ENCODE measurements at places on chromosomes 6 and 20.

DNA sequence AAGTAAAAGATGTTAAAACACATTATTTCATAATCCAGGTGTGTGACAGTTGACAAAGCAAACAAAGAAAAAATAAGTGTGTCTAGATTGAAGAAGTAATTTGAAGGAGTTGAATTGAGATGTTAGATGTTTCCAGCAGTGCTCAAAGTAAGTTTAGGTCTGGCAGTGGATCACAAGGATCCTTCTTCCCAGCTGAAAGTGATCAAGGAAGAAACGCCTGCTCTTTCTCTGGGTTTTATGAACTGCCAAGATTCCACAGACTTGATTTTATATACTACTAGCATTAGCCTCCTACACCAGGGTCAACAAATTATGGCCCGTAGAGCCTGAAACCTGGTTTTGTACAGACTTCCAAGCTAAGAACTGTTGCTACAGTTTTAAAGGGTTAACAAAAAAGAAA lies 30.3 kb downstream of the STX7 start:
- no peak for DNase-seq

- no peak for DNase-seq
Measured at GRCh38 chr6:40148882-40149573, 214.8 kb upstream of the MOCS1 start.

- DNase-seq, result no peak
Measured at GRCh38 chr6:70281923-70282311, 21.0 kb downstream of the COL9A1 start.

DNA sequence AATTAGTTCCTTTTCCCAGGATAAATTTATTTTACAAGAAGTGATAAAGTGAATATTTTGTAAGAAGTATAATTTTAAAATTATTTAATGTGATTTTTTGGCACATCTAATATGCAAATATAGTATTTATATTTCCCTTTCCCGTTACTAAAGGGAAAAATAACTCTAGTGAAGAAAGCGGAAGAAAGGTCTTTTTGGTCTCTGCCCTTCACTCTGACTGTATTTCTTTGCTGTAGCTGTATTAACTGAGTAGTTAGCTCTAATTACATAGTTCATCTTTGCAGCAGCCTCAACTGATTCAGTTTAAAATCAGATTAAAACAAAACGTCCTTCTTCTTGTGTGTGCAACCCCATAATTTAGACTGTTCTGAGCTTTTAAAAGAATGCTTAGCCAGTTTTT lies 57.4 kb upstream of the RNF144B start:
- no peak for DNase-seq

DNA sequence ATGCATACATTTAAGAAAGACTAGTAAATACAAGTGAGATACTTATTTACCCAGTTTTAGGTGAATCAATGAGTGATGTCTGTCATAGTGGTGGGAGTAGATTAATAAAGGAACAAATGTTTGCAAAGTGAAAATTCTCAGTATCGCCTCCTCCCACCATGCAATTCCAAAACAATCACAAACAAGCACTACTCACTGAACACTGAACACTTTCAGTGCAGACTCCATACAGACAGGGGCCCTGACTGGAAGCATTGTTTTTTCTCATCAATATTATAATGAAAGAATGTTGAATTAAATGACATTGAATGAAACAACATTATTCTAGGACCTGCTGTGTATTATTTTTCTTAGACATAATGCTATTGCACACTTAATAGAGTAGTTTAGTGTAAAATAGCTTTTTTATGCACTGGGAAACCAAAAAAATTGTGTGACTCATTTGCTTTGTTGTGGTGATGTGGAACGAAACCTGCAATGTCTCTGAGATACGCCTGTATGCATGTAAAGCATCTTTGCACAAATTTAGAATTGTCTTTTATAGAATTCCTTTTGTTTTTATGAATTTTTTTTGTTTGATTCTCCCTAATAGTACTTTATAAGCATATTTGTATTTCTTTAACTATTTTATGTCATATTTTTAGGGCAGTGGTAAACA lies 317.5 kb downstream of the UTRN start:
- no peak for DNase-seq

- no peak for DNase-seq
Measured at GRCh38 chr6:35603326-35604202, 85.2 kb downstream of the FKBP5 start.

DNA sequence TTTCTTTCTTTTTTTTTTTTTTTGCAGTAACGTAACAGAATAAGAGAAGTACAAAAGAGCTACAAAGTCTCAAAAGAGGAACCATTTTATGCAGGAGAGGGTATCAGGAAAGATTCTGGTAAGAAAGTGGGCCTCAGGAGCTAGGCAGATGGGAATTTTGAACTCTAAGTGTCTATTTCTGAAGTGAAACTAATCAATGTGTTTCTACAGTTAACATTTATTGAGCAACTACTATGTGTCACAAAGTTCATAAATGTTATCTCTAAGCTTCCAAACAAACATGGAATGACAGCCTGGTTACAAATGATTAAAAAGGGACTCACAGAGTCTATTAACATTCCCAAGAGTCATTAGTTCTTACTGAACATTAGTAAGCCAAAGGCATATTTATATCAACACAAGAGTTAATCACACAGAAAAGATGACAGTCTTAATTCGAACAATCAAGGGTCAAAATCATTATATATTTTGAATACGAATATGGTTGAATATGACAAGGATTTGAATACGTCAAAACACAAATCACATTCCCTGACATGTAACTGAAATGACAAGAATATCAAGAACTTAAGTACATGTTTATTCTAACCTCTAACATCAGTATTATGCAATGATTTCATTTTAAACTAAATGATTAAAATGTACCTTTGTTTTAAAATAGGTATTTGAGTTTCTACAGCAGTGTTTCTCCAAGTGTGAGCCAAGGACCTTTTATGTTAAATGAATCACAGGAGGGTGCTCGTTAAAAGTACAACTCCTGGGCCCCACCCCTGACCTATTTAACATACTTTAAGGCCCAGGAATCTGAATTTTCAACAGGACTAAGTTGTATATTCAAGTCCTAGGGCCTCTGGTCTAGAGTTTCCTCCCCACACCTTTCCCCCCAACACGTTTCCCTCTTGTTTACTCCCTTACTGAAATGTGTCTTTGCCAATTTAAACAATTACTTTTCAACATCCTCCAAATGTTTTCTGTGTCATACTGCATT lies 89.7 kb downstream of the ATXN1 start:
- DNase-seq, result no peak

GRCh38 chr20:49559411-49560081 lies 8.4 kb downstream of the PTGIS start:
- DNase-seq, result no peak

GRCh38 chr20:62788607-62789006 lies 7.7 kb upstream of the MRGBP start:
- no peak for DNase-seq

DNA sequence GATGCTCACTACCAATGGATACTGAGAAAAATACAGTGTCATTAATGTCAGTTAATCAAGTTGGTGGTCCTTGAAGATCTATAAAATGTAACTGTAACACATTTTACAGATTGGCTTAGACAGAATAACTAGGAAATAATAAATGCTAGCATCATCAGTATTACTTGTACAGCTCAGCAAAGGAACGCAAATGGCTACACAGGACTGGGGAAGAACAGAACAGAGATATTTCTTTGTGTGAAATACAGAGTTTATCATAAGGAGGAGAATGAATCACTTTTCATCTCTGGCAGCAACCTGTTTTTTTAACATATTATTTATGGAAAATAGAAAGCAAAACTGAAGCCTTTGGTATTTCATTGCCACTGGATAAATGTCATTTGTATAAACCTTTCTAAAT lies 8.2 kb upstream of the QKI start:
- DNase-seq, result no peak

DNA sequence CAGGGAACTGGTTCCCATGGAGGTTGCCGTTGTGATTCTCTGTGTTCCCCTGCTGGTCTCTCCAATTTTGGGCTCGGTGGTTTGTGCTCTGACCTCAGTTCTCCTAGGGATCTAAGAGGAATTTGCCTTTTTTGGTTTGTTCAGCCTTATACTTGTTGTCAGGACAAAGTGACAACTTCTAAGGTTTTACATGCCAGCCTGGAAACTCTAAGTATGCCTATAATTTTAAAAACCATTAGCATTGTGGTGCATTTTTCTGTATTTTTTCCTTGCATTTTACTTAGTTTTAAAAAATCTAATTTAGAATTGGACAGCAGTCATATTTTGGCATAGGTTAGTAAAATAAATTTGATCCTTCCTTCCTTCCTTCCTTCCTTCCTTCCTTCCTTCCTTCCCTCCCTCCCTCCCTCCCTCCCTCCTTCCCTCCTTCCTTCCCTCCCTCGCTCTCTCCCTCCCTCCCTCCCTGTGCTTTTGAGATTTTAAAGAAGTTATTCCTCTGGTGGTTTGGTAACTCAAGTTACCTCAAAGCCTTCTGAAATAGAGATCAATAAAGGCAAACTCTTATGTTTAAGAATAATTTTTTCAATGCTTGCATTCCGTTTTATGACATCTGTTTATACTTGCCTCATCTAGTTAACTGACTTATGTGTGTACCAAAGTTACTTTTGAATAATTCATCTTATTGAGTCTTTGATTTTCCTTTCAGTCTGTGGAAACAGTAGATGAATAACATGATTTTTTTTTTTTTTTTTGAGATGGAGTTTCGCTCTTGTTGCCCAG lies 141.3 kb upstream of the RGS17 start:
- no peak for DNase-seq

- no peak for DNase-seq
Measured at GRCh38 chr20:12166053-12166717, 248.5 kb downstream of the BTBD3 start.

- no peak for DNase-seq
Measured at GRCh38 chr6:113281014-113281413, 576.1 kb upstream of the MARCKS start.

GRCh38 chr6:27144740-27145079 lies 102.8 kb upstream of the PRSS16 start:
- no peak for DNase-seq

DNA sequence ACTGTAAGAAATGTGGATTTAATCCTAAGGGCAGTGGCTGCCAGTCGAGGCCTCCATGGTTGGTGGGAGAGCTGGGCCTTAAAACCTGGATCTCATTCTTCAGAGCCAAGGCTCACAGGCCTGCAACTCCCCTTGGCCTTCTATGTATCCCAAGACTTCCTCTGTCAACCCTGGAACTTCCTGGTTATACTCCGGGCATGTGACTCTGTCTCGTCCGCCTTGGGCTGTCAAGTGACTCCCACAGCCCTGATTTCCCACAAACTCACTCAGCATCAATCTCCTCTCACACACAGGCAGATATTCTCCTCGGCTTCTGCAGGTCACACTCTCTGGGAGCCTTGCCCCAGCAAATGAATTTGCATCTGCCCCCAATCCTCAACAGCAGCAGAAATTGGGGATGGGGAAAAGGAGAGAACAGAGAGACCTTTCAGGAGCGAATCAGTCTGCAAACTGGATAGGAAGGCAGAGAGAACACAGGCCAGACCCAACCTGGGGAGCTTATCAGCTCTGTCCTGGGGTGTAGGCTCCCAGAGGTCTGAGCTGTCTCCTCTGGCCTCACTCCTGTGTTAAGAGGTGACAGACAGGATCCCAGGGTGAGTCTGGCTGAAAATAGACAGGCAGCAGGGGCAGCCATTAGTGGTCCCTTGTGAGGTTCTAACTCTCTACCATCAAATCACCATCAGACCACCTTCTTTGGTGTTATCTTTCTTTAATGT lies 30.4 kb upstream of the PREX1 start:
- DNase-seq, result no peak

DNA sequence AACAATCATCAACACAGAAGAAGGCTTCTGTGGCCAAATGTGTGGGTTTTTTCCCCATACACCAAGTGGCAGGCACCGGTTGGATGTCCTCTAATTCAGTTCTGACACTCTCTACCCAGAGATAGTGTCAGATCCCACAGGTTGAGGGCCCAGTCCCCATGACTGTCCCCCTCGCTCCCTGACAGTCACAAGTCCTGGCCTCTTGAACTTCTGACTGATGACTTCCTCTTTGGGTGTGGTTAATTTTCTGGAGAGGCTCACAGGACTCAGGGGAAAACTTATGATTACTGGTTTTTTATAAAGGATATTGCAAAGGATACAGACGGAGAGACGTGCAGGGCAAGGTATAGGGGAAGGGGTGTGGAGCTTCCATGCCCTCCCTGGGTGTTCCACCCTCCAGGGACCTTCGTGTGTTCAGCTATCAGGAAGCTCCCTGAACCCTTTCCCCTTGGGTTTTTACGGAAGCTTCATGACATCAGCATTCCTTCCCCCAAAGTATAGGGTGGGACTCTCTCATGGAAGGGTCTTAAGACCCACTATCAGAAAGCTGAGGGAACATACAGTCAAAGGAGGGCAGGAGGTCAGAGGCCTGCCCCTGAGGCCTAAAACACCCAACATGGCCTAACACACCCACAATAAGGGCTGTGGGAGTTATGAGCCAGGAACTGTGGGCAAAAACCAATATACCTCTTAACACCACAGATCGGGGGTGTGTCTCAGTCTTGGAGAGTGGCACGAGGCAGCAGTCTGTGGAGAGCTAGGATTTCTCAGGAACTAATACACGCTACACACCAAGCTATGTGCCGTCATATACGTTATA lies 33.3 kb downstream of the FARS2 start:
- DNase-seq, result no peak

DNA sequence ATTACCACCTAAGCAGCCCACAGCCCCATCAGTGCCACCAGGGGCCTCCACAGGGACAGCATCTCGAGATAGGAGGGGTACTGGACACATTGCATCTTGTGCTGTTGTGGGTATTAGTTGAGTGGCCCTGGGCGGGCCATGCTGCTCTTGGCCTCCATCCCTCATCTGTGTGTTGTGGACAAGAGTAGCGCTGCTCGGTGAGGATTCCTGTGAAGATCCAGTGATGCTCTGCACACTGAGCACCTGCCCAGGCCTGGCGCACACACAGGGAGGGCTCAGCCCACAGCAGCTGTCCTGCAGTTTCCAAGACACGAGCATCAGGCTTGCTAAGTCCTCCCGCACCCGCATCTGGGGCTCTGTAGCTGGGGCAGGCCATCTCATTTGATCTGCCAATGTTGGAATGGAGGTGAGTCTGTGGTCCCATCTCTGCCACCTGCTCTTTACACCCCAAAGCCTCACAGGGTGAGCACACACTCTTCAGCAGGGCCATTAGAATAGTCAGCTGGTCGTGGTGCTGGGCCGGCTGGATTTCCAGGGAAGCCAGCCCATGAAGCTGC lies 32.0 kb downstream of the SPATA2 start:
- no peak for DNase-seq

DNA sequence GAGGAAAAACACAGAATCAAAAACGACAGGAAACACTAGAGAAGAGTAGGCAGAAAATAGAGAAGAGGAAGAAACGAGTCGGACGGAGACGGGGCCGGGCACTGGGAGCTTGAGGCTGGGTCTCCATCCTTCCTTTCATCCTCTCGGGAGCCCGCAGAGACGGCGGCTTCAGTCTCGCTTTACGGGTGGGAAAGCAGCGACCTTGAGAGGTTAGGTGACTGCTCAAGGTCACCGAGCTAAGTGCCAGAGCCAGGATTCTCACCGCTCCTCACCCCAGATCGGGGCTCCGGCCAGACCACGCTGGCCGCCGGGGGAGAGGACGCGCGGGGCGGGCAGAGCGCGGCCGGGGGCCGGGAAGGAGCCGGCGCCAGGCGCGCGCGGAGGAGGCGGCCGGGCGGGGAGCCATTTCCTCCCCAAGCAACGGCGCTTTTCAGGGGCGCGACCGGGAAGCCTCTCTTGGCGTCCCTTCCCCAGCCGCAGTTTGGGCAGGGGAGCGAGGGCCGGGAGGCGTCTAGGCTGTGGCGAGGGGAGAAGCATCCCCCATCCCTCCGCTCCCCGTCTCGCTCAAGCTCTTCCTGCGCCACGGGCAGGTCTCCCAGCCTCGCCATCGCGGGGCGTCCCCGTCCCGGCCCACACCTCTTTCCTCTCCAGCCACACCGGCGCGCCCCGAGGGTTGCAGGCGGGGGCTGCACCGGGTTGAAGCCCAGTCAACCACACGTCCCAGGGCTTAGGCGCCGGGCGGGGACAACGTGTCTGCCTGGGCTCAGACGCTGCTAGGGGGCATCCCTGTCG lies 24.1 kb upstream of the MAP3K7 start:
- DNase-seq, result no peak

All from activated CD4-positive, alpha-beta T cell treated with anti-CD3 and anti-CD28 coated beads for 1 hour (primary cell).